GDM1 (cell line): ENCODE measurements at places on chromosomes 3 and 15.

GRCh38 chr3:114338651-114339357 is 45.0 kb downstream of the TIGIT start:
- no peak for DNase-seq

DNA sequence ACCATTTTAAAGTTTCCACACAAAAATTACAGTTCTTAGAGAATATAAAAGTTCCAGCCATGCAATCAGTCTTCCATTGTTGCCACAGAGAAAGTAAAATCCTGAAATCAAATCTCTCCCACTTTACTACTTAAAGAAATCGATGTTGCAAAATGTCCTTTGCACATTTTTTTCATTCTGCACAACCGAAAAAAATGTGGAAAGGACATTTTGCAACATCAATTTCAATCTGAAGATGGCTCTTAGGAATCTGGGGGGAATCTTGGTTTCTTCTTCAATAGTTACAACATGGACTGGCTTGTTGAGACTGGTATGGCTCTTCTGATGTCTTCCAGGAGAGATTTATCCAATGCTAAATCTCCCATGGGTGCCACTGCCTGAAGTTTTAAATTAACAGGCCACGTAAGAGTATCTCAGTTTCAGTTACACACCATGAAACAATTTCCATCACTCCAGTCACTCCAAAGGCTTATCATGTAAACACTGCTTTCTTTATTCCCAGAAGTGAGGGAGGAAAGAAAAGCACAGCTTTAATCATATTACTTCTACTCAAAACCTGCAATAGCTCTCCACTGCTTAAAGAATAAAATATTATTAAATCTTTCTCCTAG is 55.8 kb upstream of the CTNNB1 start:
- no peak for DNase-seq

DNA sequence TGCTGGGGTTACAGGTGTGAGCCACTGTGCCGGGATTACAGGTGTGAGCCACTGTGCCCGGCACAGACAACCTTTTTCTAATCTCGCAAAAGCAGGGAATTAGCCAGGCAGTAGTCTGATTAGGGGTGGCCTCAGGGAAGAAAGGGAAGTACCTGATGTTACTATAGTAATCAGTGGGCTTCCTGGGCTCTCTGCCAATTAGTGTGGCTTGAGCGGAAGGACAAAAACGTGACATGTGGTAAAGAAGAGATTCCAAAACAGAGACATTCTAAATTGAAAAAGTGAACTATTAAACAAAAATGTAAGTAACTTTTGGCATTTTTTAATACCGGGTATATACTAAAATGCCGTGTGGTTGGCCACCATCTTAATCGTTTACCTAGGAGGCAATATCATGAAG is 48.1 kb downstream of the CFAP20DC start:
- DNase-seq, result no peak

- no peak for DNase-seq
These were observed 130.4 kb upstream of the SMAD3 start for GRCh38 chr15:66934868-66935520.

DNA sequence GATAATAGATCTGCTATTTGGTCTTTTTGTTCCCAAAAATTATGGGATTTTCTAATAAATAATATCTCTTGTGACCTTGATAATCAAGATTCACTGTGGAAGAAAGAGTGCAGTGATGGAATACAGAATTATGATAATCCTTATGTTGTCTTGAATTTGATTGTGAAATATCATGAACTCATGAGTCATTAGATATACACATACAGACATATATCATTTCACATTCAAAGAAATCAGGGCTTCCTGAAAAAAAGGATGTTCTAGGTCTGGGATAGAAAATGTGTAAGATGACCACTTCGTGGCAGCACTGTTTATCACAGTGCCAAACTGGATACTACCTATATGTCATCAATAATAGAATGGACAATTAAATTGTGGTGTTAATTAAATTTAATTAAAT is 97.7 kb downstream of the DPH6 start:
- no peak for DNase-seq
